ENCODE measurements at places on chromosomes 7 and 10.

DNA sequence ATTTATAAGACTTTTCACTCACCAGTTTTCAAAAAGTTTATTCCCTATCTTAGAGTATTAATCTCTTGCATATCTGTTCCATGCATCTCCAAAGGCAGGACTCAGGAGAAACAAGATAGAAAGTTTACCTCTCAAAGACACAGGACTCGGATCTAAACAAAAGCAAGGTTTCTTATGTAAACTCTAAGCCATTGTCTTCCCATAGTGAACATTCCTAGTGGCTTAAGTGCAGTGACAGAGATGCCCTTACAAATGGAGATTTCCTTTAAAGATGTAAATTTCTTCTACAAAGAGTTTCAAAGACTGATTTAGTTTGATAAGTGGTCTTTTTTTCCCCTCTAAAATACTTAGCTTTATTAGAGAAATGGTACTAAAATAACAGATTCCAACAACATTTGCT, 209.8 kb downstream of the ACTR3B start:
- no peak for DNase-seq
- H3K4me3 ChIP-seq, result no peak overlapping the region
- peaks cover 9% of the 10 kb centered on the region for H3K4me1 ChIP-seq
- no peak overlapping the region for H3K27ac ChIP-seq

- peak overlapping the region; percentile 10 for H3K27ac ChIP-seq
- no peak overlapping the region for H3K4me3 ChIP-seq
- DNase-seq, result no peak
- H3K27me3 ChIP-seq, result peaks cover 10% of the 10 kb centered on the region
- H3K4me1 ChIP-seq, result peaks cover 35% of the 10 kb centered on the region
Measured at GRCh38 chr10:12484002-12484918, 134.9 kb downstream of the CAMK1D start.

GRCh38 chr7:93359520-93360198, 127.5 kb downstream of the VPS50 start:
- H3K27ac ChIP-seq, result no peak overlapping the region
- no peak for DNase-seq
- peaks cover 6% of the 10 kb centered on the region for H3K27me3 ChIP-seq
- H3K4me1 ChIP-seq, result peaks cover 5% of the 10 kb centered on the region

GRCh38 chr10:57579926-57580325, 687.8 kb downstream of the IPMK start:
- no peaks in the 10 kb centered on the region for H3K36me3 ChIP-seq
- no peaks in the 10 kb centered on the region for H3K4me1 ChIP-seq
- no peak for DNase-seq
- no peaks in the 10 kb centered on the region for H3K27me3 ChIP-seq
- no peak overlapping the region for H3K4me3 ChIP-seq
- no peak overlapping the region for H3K27ac ChIP-seq

DNA sequence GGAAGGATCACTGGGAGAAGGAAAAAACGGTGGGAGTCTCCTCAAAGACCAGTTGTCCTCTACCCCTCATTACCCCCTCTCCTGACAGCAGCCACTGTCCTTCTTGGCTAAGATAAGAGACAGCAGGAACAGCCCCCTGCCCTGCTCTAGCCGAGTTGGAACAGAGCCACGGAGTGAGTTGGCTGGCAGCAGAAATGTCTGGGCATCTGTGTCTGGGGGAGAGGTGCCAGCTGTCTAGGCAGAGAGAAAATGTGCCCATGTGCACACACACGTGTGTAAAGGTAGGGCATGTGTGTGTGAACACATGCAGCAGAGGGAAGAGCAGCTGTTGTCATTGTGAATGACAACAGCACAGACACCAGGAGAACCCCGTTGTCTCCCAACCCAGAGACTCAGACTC, 9.4 kb upstream of the HILPDA start:
- peaks cover 7% of the 10 kb centered on the region for H3K4me1 ChIP-seq
- H3K4me3 ChIP-seq, result no peak overlapping the region
- peak overlapping the region; percentile 73 for H3K27ac ChIP-seq
- no peaks in the 10 kb centered on the region for H3K36me3 ChIP-seq
- no peak for DNase-seq
- H3K27me3 ChIP-seq, result no peaks in the 10 kb centered on the region

- H3K27ac ChIP-seq, result no peak overlapping the region
- no peak overlapping the region for H3K4me3 ChIP-seq
- DNase-seq, result no peak
- no peaks in the 10 kb centered on the region for H3K27me3 ChIP-seq
- no peaks in the 10 kb centered on the region for H3K36me3 ChIP-seq
Measured at GRCh38 chr10:32000937-32001336, 55.3 kb downstream of the KIF5B start.

GRCh38 chr7:91569728-91570457, 305.7 kb downstream of the FZD1 start:
- no peaks in the 10 kb centered on the region for H3K36me3 ChIP-seq
- H3K27me3 ChIP-seq, result no peaks in the 10 kb centered on the region
- H3K27ac ChIP-seq, result peak overlapping the region; percentile 87
- DNase-seq, result no peak
- H3K4me1 ChIP-seq, result peaks cover 45% of the 10 kb centered on the region
- H3K4me3 ChIP-seq, result no peak overlapping the region

GRCh38 chr7:74306004-74306729, 17.0 kb downstream of the CLIP2 start:
- no peaks in the 10 kb centered on the region for H3K36me3 ChIP-seq
- H3K27ac ChIP-seq, result no peak overlapping the region
- H3K4me3 ChIP-seq, result no peak overlapping the region
- DNase-seq, result no peak
- H3K4me1 ChIP-seq, result peaks cover 22% of the 10 kb centered on the region

DNA sequence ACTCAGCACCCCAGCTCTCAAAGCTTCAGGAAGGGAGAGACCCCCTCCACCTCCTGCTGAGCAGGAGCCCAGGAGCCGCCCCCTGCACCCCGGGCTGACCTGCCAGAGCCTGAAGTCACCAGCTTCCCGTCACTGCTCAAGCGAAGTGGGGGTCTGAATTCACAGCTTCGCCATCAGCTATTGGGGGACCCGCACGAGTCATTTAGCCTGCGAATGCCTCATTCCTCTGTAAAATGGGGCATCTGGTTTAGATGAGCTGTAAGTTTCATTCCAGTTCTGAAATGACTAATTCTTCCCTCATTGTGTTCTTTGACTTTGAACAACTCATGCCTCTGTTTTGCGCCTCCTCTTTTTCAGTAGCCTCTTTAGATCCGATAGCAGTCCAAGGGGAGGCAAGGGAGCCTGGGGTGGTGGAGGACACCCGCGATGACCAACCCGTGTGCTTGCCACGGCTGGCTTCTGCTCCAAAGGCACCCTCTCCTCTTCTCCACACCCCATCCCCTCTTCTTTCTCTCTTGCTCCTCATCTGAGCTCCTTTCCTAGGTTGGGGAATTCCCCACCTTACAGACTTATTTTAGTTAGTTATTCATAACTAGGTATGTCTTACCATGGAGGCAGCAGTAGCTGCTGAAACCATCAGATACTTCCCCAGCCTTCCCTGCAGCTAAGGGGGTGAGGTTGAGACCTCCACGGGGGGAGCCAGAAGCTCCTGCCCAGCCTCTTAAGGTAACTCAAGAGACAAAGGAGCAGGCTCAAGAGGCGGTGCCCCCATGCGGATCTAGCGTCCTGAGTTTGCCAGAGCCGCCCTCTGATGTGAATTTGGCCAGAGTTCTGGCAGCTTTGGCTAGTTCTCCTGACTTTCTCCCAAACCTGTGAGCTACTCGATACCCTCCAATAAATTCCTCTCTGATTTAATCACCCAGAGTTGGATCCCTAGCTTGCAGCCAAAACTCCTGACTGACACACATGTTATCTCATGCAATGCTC, 47.7 kb downstream of the RBM17 start:
- peaks cover 44% of the 10 kb centered on the region for H3K27me3 ChIP-seq
- no peaks in the 10 kb centered on the region for H3K36me3 ChIP-seq
- peaks cover 52% of the 10 kb centered on the region for H3K4me1 ChIP-seq
- peak overlapping the region; percentile 74 for H3K27ac ChIP-seq
- no peak overlapping the region for H3K4me3 ChIP-seq

DNA sequence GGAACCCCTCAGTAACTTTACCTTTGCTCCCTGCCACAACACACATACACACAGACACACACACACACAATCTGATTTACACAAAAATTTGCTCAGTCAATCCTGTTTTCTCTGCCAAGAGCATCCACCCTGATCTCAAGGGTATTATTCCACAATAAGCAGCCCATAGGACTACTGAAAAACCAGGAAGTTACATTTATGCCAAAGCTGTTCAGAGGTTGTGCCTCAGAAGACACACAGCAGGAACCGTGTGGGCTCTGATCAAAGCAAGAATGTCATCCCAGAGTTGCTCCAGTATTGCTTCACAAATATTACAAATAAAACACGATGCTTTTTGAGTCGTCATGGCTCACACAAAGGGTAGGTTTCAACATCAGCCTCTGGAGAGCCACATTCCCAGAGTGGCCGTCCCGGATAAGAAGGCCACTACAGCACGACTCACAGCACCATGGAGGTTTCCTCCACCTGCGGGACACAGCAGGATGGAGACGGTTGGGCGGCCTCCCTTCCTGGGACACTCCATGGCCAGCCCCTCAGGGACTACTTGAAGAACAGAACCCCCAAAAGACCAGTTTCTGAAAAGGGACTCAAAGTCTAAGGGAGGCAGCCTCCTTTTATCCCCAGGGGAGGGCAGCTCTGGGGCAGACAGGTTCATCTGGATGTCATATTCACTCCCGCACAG, 1.6 kb downstream of the AIFM2 start:
- H3K27ac ChIP-seq, result no peak overlapping the region
- no peak for DNase-seq
- H3K4me1 ChIP-seq, result peaks cover 13% of the 10 kb centered on the region
- H3K27me3 ChIP-seq, result peaks cover 57% of the 10 kb centered on the region
- no peak overlapping the region for H3K4me3 ChIP-seq
- peaks cover 12% of the 10 kb centered on the region for H3K36me3 ChIP-seq

- no peak overlapping the region for H3K27ac ChIP-seq
- peak; percentile 1 for DNase-seq
- H3K36me3 ChIP-seq, result no peaks in the 10 kb centered on the region
- no peak overlapping the region for H3K4me3 ChIP-seq
Measured at GRCh38 chr7:44286618-44287487, 38.5 kb downstream of the CAMK2B start.

GRCh38 chr7:46003161-46003560, 82.1 kb upstream of the IGFBP3 start:
- H3K4me3 ChIP-seq, result no peak overlapping the region
- no peak for DNase-seq
- peaks cover 4% of the 10 kb centered on the region for H3K27me3 ChIP-seq
- H3K27ac ChIP-seq, result no peak overlapping the region
- H3K36me3 ChIP-seq, result no peaks in the 10 kb centered on the region
- H3K4me1 ChIP-seq, result no peaks in the 10 kb centered on the region

DNA sequence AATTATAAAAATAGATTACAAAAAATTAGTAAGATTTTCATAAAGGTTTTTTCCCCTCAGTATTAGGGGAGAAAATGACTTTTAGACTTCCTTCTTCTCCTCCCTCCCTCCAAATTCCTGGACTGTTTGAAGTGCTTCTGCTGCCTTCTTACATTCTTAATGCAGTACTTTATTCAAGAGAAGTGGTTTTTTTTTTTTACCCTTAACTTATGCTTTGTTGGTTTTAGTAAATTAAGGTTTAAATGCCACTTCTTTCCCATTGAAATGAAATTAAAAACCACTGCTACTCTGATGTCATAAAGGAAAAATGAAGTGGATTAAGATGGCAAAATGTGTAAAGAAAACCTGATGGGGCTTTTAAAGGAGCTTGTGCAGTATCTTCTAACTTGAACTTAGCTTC, 140.7 kb downstream of the VTI1A start:
- peaks cover 12% of the 10 kb centered on the region for H3K36me3 ChIP-seq
- no peak for DNase-seq
- H3K4me1 ChIP-seq, result no peaks in the 10 kb centered on the region
- no peaks in the 10 kb centered on the region for H3K27me3 ChIP-seq
- H3K27ac ChIP-seq, result no peak overlapping the region
- H3K4me3 ChIP-seq, result no peak overlapping the region

GRCh38 chr10:114399576-114399975, 4.7 kb downstream of the AFAP1L2 start:
- H3K27ac ChIP-seq, result no peak overlapping the region
- no peaks in the 10 kb centered on the region for H3K36me3 ChIP-seq
- DNase-seq, result no peak
- peaks cover 84% of the 10 kb centered on the region for H3K4me1 ChIP-seq

DNA sequence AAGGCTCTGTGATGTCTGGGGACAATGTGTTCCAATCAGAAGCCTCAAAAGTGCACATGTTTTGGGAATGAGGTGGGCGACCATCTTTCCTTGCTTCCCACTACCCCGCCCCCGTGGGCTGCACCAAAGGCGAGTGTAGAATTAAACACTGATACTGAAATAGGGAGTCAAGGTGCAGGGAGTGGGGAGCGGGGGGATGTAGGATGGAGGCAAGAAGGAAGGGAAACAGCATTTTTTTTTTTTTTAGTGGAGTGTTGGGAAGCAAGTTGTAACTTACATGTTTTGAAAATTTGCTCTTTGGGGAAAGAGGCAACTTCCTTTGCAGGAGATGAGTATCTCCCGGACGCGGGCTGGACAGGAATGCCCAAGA, 484 bp upstream of the DLX5 start:
- H3K36me3 ChIP-seq, result no peaks in the 10 kb centered on the region
- H3K4me3 ChIP-seq, result peak overlapping the region; percentile 75
- peaks cover 96% of the 10 kb centered on the region for H3K27me3 ChIP-seq
- no peak overlapping the region for H3K27ac ChIP-seq
- no peak for DNase-seq

DNA sequence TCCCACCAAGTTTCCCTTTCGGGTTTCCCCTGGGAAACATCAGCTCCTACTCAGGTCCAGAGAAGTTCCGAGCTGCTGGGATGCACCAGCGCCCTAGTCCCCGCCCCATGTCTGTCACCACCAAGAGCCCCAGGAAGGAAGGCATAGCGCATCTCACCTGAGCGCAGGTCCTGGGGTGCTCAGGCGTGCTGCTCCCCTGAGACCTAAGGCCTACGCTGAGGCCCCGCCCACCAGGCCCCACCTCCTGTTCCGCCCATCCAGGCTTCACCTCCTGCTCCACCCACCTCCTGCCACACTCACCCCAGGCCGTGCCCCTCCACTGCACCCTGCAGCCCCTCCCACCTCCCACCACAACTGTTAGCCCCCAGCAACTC, 1.2 kb upstream of the TFR2 start:
- H3K27ac ChIP-seq, result no peak overlapping the region
- no peak overlapping the region for H3K4me3 ChIP-seq
- H3K36me3 ChIP-seq, result no peaks in the 10 kb centered on the region
- H3K4me1 ChIP-seq, result peaks cover 32% of the 10 kb centered on the region
- H3K27me3 ChIP-seq, result peaks cover 30% of the 10 kb centered on the region

Data from nephron progenitor cell (in vitro differentiated cells).